ENCODE measurements at places on chromosomes 3 and 15. TPM values are rescaled to one million over a fixed set of nuclear protein-coding genes. Genes with fewer than 3 reads are reported as not detected.

DNA sequence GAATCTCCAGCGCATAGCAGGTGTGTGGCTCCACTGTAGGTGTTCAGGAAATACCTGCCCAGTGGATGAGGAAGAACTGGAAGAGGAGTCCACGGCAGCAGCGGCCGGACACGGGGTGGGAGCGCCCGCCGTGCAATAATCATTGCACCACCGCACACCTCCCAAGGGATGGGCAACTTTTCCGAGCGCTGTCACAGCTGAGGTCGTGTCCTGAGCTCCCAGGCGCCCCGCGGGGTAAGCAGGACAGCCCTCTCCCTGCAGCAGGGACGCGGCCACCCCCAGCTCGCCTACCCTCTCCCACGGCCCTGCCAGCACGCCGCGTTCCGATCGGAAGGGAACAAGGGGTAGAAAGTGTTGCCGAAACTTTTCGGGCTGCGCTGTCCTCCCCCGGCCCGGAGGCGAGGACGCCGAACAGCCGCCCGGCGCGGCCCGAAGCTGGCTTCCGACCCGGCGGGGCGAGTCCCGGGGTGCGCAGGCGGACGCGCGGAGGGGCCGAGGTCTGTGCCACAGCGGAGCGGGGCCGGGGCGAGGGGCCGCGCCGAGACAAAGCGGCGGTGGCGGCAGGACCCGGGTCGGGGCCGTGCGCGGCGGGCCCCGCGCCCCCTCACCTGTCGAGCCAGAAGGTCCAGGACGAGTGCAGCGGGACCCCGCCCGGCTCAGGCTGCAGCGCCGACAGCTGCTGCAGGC is 475 bp downstream of the EIF4E3 start:
- no peak overlapping the region for H3K27ac ChIP-seq
- DNase-seq, result peak; percentile 23
- H3K4me1 ChIP-seq, result peaks cover 9% of the 10 kb centered on the region
- H3K36me3 ChIP-seq, result no peaks in the 10 kb centered on the region
- H3K4me3 ChIP-seq, result peak overlapping the region; percentile 82

GRCh38 chr3:159987291-159987711 is 1.3 kb upstream of the IL12A start:
- H3K27ac ChIP-seq, result peak overlapping the region; percentile 24
- H3K4me3 ChIP-seq, result no peak overlapping the region
- peaks cover 16% of the 10 kb centered on the region for H3K4me1 ChIP-seq
- H3K27me3 ChIP-seq, result no peaks in the 10 kb centered on the region

DNA sequence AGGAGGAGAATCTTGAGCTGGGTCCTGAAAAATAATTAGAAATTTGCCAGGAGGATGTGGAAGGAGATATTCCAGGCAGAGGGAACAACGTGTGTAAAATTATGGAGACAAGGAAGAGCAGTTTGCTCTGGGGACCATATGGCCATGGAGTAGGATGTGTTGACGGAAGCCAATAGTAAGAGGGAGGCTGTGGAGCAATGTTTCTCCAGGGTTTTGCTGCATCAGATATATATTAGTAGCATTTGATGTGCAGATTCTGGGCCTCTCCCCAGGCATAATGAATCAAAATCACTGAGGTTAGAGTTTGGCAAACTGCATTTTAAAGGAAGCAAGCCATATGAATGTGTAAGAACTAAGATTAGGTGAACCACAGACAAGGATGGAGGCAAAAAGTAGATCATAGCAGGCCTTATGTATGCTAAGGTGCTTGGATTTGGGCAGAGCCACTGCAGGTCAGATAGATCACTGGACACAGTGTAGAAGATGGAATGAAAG is 192.9 kb upstream of the IL12A start:
- H3K4me3 ChIP-seq, result no peak overlapping the region
- peaks cover 7% of the 10 kb centered on the region for H3K4me1 ChIP-seq
- H3K27ac ChIP-seq, result no peak overlapping the region
- DNase-seq, result no peak
- no peaks in the 10 kb centered on the region for H3K27me3 ChIP-seq

Gene SCG5
- total RNA-seq, result 1.6 TPM

Data from PC-3 (cell line).